IMR-90 (cell line): ENCODE measurements at places on chromosomes 5 and 9.
A peak's percentile ranks its signal among the peaks of the same experiment; 100 is the strongest.

DNA sequence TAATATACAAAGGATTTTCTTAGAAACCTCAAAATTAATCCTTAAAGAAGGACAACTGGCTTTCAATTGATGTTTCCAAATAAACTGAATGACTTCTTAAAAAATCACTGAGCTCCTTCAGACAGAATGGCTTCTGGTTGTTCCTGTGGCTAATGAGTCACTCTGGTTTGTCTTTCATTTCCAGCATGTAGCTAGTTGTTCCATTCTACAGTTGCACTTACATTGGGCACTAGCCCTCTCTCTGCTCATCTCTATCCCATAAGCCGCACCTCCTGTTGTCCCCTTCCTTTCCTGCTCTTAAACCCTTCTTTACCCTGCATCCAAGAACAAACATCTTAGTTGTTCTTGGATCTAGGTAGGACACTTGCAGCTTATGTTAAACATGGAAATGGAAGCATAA lies 235.3 kb upstream of the HAPLN1 start:
- H3K27me3 ChIP-seq = no peaks in the 10 kb centered on the region
- peak; percentile 77 for DNase-seq
- no peak overlapping the region for H3K27ac ChIP-seq
- H3K4me1 ChIP-seq = peaks cover 7% of the 10 kb centered on the region

- no peaks in the 10 kb centered on the region for H3K27me3 ChIP-seq
- no peak for DNase-seq
- H3K27ac ChIP-seq = no peak overlapping the region
- H3K36me3 ChIP-seq = peaks cover 2% of the 10 kb centered on the region; the same call in 1 of the 2 replicates
- no peak overlapping the region for H3K4me3 ChIP-seq
- no peaks in the 10 kb centered on the region for H3K4me1 ChIP-seq
Observed at GRCh38 chr5:80641353-80641752, 13.1 kb upstream of the MSH3 start.

DNA sequence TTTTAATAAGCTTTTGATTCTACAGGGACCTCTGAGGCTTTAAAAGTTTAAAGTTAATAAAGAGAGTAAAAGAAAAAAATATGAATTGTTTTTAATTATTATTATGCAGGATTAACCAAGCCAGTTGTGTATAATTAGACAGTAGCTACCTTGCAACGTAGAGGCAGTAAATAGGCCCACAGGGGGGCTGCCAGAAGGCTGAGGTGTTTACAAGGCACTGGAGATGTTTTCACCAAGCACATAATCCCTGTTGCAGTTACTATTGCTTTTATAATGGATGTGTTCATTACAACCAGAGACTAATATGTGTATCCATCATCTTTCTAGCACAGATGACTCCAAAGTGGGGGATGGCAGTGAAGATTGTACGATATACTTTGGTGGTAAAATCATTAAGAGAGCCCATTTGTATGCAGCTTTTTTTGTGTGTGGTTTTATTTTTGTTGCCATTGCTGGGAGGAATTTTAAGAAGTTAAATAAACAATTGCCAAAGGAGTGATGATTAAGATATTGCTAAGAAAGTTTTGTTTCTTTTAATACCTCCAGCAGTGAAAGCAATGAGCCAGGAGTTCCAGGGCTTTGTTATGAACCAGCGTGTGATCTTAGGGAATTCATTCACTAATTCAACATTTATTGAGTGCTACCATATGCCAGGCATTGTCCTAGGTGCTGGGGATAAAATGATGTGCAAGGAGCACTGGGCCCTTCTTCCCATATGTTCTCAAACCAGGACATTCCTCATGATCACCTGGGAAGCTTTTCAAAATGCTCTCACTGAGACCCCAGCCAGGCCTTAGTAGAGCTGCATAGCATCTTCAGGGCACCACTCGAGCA lies 138.7 kb upstream of the EFNA5 start:
- peak; percentile 48 for DNase-seq
- no peaks in the 10 kb centered on the region; the same call in 1 of the 2 replicates for H3K27me3 ChIP-seq
- no peak overlapping the region for H3K4me3 ChIP-seq
- peaks cover 10% of the 10 kb centered on the region for H3K4me1 ChIP-seq
- no peaks in the 10 kb centered on the region for H3K36me3 ChIP-seq

DNA sequence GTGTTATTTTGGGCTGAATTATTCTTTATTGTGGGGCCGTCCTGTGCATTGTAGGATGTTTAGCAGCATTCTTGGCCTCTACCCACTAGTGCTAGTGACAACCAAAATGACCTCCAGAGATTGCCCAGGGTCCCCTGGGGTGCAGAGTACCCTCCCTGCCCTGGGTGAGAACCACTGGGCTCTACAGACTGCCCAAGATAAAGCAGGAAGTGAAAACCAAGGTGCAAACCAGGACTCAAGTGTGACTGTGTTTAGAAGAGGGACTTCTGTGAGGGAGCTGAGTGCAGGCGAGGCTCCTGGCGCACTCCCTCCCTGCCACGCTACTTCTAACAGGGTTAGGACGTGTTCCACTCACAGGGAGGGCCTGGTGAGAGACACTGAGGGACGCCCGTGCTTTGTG lies 41.6 kb downstream of the USP20 start:
- no peak overlapping the region for H3K4me3 ChIP-seq
- DNase-seq = no peak
- no peaks in the 10 kb centered on the region for H3K4me1 ChIP-seq
- H3K36me3 ChIP-seq = peaks cover 52% of the 10 kb centered on the region
- H3K27me3 ChIP-seq = no peaks in the 10 kb centered on the region

GRCh38 chr5:139063664-139064054 lies 134.5 kb downstream of the SIL1 start:
- no peak overlapping the region for H3K27ac ChIP-seq
- H3K27me3 ChIP-seq = no peaks in the 10 kb centered on the region
- DNase-seq = no peak
- H3K36me3 ChIP-seq = no peaks in the 10 kb centered on the region
- peaks cover 14% of the 10 kb centered on the region for H3K4me1 ChIP-seq
- H3K4me3 ChIP-seq = no peak overlapping the region

DNA sequence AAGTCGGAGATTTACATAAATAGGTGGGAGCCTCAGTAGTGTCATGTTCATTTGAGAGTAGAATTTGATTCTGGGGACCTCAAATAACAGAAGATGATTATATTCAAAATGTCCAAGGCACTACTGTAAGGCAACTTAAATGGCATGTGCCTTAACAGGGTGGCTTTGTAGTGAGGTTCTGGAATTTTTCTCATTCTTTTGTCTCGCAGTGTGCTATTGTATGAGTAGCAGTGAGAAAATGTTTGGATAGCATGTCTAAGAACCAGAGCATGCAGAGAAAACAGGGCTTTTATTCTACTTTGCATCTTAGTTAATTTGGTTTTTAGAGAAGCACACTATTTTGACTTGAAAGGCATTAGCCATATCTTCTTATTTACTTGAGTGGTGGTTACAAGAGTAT lies 25.0 kb downstream of the MAST4 start:
- no peaks in the 10 kb centered on the region for H3K27me3 ChIP-seq
- H3K4me3 ChIP-seq = no peak overlapping the region
- H3K27ac ChIP-seq = no peak overlapping the region

- no peaks in the 10 kb centered on the region for H3K27me3 ChIP-seq
- no peak overlapping the region for H3K4me3 ChIP-seq
- peak; percentile 91 for DNase-seq
- no peaks in the 10 kb centered on the region for H3K36me3 ChIP-seq
Observed at GRCh38 chr9:111759762-111760639, 34.7 kb downstream of the SHOC1 start.

DNA sequence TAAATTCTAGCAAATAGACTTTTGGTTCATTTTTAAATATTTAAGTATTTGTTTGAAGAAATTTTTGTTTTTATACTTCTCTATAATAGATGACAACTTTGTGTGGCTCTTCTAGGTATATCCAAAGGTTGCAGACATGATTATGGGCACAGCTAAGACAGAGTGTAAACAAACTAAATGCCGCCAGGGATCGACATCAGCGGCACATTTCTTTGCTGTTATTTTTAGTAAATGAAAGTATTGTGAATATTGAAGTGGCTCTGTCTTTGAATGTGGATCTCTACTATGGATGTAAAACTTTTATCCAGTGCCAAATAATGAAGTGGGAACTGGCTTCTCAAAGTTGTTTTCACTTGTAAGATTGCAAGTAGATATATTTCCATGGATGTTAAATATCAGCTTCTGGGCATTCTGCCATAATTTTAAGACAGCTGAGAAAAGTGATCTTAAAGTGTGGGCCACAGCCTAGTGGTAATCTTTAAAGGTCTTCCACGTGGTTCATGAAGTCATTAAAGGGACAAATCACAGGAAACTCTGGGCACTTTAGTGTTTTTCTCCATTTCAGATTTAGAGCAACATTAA lies 589.9 kb downstream of the ZNF608 start:
- DNase-seq = peak; percentile 45
- no peaks in the 10 kb centered on the region for H3K27me3 ChIP-seq
- no peaks in the 10 kb centered on the region for H3K4me1 ChIP-seq

GRCh38 chr5:154811653-154812465 lies 38.5 kb downstream of the FAXDC2 start:
- DNase-seq = peak; percentile 76
- no peaks in the 10 kb centered on the region for H3K4me1 ChIP-seq
- no peak overlapping the region for H3K27ac ChIP-seq
- no peak overlapping the region for H3K4me3 ChIP-seq

DNA sequence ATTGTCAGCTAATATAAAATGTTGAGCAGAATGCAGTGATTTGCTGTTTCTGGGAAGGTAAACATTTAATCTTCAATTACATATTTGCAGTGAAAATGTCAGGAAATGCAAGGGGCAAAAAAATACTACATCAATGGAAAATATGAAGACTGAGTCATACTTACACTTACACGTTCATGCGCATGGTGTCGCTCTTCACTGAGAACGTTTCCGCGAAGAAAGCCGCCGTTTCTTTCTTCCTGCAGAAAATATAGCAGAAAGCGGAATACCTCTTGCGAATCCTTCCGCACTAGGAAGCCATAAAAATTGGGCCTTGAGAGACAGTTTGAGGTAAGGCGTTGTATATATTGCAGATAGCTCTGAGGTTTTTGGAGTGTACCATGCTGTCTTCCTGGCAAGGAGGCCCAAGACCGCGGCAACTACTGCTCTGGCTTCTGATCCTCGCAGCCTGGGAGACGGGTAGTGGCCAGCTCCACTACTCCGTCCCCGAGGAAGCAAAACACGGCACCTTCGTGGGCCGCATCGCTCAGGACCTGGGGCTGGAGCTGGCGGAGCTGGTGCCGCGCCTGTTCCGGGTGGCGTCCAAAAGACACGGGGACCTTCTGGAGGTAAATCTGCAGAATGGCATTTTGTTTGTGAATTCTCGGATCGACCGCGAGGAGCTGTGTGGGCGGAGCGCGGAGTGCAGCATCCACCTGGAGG lies at the start of gene PCDHA13:
Gene PCDHA13, plus strand, starts transcription at position 236 of the 702 bp plus-strand sequence. Its CDS starts 145 bp downstream, at position 381.
- no peaks in the 10 kb centered on the region for H3K36me3 ChIP-seq
- H3K27ac ChIP-seq = no peak within 1 kb of the TSS
- no peaks in the 10 kb centered on the region for H3K4me1 ChIP-seq

GRCh38 chr9:98607152-98607551 lies 101.6 kb downstream of the GABBR2 start:
- no peaks in the 10 kb centered on the region for H3K27me3 ChIP-seq
- no peak overlapping the region for H3K4me3 ChIP-seq
- H3K27ac ChIP-seq = peak overlapping the region; percentile 100; the same call in 1 of the 2 replicates
- no peaks in the 10 kb centered on the region for H3K36me3 ChIP-seq

- DNase-seq = peak; percentile 2
- no peak overlapping the region for H3K4me3 ChIP-seq
- no peaks in the 10 kb centered on the region for H3K27me3 ChIP-seq
- no peak overlapping the region for H3K27ac ChIP-seq
- no peaks in the 10 kb centered on the region; the same call in 1 of the 2 replicates for H3K36me3 ChIP-seq
- H3K4me1 ChIP-seq = no peaks in the 10 kb centered on the region
Observed at GRCh38 chr5:107820429-107820828, 149.7 kb upstream of the EFNA5 start.

DNA sequence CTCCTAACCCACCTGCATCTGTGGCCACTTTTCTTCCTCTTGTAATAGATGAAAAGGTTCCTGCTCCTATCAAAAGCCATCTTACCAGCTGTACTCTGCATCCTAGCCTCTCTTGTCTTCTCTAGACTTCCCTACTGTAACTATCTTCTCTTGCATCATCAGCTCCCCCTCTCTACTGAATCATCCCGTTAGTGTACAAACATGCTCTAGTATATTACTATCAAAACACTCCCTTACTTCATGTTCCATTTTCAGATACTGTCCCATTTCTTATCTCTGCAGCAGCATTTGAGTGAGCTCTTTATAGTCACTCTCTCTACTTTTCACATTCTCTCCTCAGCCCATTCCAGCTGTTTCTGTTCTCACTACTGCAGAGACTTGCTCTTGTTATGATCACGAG lies 2.8 kb downstream of the SRA1 start:
- peak; percentile 83 for DNase-seq
- H3K4me1 ChIP-seq = peaks cover 16% of the 10 kb centered on the region
- no peak overlapping the region for H3K4me3 ChIP-seq

GRCh38 chr5:52818360-52818759 lies 30.6 kb downstream of the ITGA1 start:
- no peaks in the 10 kb centered on the region for H3K27me3 ChIP-seq
- no peaks in the 10 kb centered on the region for H3K36me3 ChIP-seq
- no peak overlapping the region for H3K27ac ChIP-seq
- peaks cover 6% of the 10 kb centered on the region for H3K4me1 ChIP-seq

- DNase-seq = no peak
- no peak overlapping the region for H3K4me3 ChIP-seq
- H3K27me3 ChIP-seq = no peaks in the 10 kb centered on the region
- no peaks in the 10 kb centered on the region for H3K36me3 ChIP-seq
- H3K27ac ChIP-seq = no peak overlapping the region
Observed at GRCh38 chr5:61905613-61906012, 400.4 kb upstream of the KIF2A start.

GRCh38 chr9:111943746-111944145 lies 47.1 kb downstream of the UGCG start:
- DNase-seq = no peak
- no peak overlapping the region for H3K27ac ChIP-seq
- H3K4me1 ChIP-seq = peaks cover 9% of the 10 kb centered on the region
- no peak overlapping the region for H3K4me3 ChIP-seq
- H3K36me3 ChIP-seq = no peaks in the 10 kb centered on the region

GRCh38 chr5:94832685-94833084 lies 214.2 kb downstream of the SLF1 start:
- H3K27ac ChIP-seq = no peak overlapping the region
- no peaks in the 10 kb centered on the region; the same call in 1 of the 2 replicates for H3K27me3 ChIP-seq
- no peaks in the 10 kb centered on the region for H3K36me3 ChIP-seq
- H3K4me1 ChIP-seq = no peaks in the 10 kb centered on the region
- H3K4me3 ChIP-seq = no peak overlapping the region

GRCh38 chr5:79800979-79801827 lies 111.6 kb downstream of the CMYA5 start:
- peak overlapping the region; percentile 18; the same call in 1 of the 2 replicates for H3K4me3 ChIP-seq
- H3K4me1 ChIP-seq = no peaks in the 10 kb centered on the region; the same call in 1 of the 2 replicates
- peak; percentile 28 for DNase-seq
- no peak overlapping the region for H3K27ac ChIP-seq
- H3K27me3 ChIP-seq = peaks cover 9% of the 10 kb centered on the region

DNA sequence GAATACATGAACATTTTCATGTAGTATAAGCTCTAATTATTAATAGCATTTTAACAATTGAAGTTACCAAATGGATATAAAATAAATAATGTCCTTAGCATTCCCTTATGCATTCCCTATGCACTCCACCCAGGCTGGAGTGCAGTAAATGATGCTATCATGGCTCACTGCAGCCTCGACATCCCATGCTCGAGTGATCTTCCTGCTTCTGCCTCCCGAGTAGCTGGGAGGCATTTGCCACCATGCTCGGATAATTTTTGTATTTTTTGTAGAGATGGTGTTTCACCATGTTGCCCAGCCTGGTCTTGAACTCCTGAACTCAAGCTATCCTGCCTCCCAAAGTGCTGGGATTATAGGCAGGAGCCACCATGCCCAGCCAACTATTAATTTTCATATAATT lies 184.0 kb downstream of the PBX3 start:
- peaks cover 5% of the 10 kb centered on the region; the same call in 1 of the 2 replicates for H3K36me3 ChIP-seq
- DNase-seq = no peak
- no peak overlapping the region for H3K4me3 ChIP-seq
- H3K27me3 ChIP-seq = no peaks in the 10 kb centered on the region
- no peak overlapping the region for H3K27ac ChIP-seq
